Stimulated activated CD4-positive, alpha-beta T cell treated with anti-CD3 and anti-CD28 coated beads, Interleukin-12 subunit alpha, Interleukin-12 subunit beta, amount 100 ng/mL, for 4 hours (primary cell): ENCODE measurements at places on chromosomes 6 and 20.

DNA sequence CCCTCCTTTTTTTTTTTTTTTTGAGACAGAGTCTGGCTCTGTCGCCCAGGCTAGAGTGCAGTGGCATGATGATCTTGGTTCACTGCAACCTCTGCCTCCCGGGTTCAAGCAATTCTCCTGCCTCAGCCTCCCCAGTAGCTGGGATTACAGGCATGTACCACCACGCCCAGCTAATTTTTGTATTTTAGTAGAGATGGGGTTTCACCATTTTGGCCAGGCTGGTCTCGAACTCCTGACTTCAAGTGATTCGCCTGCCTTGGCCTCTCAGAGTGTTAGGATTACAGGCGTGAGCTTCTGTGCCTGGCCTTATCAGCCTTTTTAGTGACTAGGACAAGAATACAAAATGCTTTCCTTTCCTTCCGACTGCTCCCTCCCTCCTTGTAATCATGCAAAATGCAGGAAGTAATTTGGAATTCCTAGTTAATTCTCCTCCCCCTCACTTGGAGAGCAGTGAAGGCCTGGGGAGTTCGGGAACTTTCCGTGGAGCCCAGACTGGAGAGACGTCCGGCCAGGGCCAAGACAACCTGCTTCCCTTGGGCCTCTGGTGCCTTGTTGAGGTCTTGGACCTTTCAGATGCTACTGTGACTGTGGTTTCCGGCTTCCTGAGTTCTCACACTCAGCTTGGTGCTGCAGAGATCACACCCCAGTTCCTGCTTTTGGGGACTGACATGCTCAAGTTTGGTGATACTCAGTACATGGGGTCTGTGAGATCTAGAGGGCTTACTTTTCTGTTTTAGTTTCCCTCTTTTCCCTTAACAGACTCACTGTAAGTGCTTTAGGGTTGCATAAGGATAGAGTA, 3.9 kb upstream of the PHF20 start:
- peak; percentile 26 for DNase-seq

GRCh38 chr6:99402448-99402847, 8.5 kb upstream of the COQ3 start:
- no peak for DNase-seq

GRCh38 chr6:28587746-28588075, 62.0 kb downstream of the GPX5 start:
- DNase-seq, result no peak

GRCh38 chr6:154578004-154578559, 67.6 kb upstream of the CNKSR3 start:
- DNase-seq, result no peak
